Inflammatory macrophage (primary cell): ENCODE measurements at places on chromosomes 5 and 9.

DNA sequence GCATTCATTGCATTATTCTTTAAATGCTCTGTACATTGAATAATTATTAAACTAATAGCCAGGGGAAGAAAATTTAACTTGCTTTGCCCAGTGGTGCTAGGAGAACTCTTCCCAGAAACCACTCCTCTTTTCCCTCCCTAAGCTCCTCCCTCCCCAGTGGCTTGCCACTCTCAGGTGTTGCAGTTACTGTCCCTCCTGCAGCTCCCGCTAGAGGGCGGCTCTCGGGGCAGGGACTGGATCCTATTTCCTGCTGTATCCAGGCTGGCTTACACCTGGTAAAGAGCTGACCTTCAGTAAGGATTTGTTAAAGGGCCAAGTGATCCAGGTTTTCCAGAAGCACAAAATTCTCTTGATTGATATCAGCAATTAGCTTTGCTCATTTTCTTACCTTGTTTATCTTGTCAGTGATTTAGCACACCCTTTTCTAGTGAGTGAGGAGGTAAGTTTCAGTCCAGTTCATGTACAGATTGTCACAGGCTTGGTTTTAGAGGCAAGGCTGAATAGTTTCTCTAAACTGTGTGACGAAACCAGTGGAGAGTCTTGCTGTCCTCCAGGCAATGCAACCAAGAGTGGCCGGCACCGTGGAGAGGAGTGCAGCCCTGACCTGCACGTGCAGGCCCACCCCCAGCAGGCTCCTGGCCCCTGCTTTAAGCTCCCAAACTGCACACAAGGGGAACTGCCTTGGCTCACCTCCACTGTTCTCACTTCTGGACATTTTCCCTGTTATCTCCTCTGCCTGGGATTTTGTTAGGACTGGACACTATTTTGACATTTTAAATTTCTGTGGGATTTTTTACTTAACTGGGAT, 423.8 kb downstream of the SPOCK1 start:
- no peak for DNase-seq

GRCh38 chr5:34886392-34887119, 28.7 kb downstream of the RAD1 start:
- no peak for DNase-seq

GRCh38 chr9:121660876-121661275, 9.4 kb downstream of the DAB2IP start:
- DNase-seq: no peak

DNA sequence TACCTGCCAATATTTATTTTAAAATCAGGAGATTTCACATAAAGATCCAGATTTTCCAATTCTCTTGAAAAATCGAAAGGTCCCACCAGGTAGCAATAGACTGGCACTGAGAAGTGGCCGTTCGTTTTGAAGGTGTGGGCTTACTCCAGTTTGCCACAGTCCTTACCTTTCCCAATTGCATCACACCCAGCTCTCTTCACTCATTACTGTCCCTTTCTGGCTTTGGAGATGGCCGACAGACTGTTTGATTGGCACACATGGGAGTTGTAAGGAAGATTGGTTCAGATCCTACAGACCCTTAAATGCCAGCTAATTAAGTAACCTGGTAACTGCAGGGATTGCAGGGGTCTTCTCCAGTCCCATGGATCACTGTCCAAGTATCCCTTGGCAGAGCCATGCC, 68.7 kb upstream of the LARP1 start:
- DNase-seq: no peak

GRCh38 chr9:136206602-136207275, 1.8 kb upstream of the LHX3 start:
- peak; percentile 4 for DNase-seq

DNA sequence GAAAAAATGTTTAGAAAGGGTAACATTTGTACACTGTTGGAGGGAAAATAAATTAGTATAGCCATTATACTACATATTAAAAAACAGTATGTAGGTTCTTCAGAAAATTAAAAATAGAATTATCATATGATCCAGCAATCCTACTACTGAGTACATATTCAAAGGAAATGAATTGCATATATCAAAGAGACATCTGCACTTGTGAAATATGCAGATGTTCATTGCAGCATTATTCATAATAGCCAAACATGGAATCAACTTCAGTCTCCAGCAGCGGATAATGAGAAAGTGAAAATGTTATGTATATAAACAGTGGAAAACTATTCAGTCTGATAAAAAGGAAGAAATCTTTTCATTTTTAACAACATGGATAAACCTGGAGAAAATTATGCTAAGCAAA, 695.5 kb downstream of the SLCO4C1 start:
- DNase-seq: no peak

- DNase-seq: no peak
Measured at GRCh38 chr9:79639354-79639753, 67.6 kb downstream of the TLE4 start.

DNA sequence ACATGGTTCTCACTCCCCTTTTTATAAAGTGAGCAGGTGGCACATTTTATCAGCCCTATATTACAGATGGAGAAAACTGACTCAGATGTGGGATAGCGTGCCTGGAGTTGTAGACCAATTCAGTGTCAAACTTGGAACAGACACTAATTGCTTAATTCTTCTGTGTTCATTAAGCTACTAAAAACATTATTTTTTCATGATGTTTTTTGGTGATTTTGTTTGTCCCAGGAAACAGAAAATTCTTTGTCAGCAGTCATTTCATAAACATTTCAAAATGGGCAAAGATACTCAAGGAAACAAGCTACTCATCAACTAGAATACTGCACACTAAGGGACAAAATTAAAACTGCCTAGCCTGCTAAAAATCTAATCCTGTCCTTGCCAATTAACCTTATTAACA, 2.2 kb downstream of the ABHD17B start:
- no peak for DNase-seq

- DNase-seq: no peak
Measured at GRCh38 chr5:63570752-63571151, 391.5 kb downstream of the HTR1A start.

GRCh38 chr5:87741881-87742280, 329.2 kb upstream of the CCNH start:
- no peak for DNase-seq

DNA sequence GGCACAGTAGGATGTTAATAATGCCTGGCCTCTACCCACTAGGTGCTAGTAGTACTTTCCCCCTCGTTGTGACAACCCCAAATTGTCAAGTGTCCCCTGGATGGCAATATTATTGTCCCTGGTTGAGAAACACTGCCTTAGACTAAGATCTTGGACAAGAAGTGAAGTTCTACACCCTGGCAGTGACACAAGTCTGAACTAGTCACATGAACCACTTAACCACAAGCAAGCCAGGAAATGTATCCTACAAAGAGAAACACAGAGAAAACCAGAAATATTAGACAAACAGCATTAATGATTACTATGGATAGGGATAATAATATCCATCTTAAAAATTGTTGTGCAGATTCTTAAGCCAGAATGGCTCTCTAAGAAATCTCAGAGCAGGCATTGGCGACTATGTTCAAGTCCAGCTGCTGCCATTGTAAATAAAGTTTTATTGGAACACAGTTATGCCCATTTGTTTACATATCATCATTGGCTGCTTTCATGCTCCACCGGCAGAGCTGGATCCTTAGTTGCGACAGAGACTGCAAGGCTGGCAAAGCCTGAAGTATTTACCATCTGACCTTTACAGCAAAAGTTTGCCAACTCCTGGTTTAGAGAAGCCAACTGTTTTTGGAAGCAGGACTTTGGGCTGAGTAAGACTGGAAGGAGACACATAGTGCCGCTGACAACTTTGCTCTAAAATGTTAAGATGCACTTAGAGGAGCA, 80.8 kb downstream of the NTRK2 start:
- no peak for DNase-seq

- peak; percentile 15 for DNase-seq
Measured at GRCh38 chr5:68749631-68750030, 344.2 kb upstream of the SLC30A5 start.

DNA sequence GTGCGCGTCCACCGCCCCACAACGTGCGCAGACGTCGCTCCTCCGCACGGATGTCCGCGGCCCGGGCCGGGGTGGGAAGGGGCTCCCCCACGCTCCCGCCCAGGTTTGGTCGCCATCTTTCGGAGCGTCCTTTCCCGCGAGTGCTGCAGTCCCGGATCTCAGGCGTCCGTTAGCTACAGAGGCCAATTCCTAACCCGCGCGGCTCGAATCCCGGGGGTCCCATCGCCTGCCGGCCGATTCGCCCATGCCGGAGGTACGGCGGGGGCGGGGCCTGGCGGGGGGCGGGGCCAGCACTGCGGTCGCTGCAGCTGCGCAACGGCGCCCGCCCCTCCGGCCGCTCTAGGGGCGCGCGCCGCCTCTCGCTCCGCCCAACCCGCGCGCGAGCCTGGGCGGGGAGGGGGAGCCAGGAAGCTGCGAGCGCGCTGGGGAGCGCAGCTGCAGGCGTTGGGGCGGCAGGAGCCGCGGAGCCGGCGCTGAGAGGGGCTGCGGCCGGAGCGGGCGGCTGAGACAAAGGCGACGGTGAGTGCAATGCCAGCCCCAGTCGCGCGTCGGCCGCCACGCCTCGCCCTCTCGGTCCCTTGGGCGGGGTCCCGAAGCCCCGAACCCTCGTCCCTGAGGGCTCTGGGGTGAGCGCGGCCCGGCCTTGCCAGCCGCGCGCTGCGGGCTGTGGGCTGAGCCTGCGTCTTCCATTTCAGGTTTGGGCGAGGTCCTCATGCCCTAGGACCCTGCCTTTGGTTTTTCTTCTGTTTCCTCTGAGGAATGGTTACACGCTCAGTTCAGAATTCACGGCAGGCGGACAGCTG, at the start of gene CDC42SE2:
TSS of gene CDC42SE2 (plus strand) at position 406 of the 803 bp plus-strand sequence. CDS start 95,441 bp downstream, outside the sequence.
- peak; percentile 92 for DNase-seq

- DNase-seq: no peak
Measured at GRCh38 chr5:173327948-173328843, at the start of gene STC2. Gene STC2 (minus strand): TSS chr5:173328414. CDS start chr5:173328193, 221 bp downstream.

DNA sequence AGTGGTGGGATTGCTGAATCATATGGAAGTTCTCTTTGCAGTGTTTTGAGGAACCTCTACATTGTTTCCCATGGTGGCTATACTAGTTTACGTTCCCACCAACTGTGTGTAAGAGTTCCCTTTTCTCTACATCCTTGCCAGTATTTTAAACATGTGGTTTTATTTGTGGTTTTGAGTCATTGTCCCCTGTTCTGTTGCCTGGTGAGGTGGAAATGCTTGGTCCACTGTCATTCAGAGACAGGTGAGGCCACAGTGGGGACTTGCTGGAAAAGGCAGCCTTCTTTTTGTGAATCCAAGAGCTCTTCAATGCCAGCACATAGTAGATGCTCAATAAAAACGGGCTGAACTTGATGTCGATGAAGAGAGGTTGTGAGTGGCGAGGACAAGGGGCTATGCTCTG, 44.2 kb downstream of the SH3PXD2B start:
- peak; percentile 87 for DNase-seq

GRCh38 chr5:128633901-128634300, 95.9 kb upstream of the FBN2 start:
- DNase-seq: no peak

DNA sequence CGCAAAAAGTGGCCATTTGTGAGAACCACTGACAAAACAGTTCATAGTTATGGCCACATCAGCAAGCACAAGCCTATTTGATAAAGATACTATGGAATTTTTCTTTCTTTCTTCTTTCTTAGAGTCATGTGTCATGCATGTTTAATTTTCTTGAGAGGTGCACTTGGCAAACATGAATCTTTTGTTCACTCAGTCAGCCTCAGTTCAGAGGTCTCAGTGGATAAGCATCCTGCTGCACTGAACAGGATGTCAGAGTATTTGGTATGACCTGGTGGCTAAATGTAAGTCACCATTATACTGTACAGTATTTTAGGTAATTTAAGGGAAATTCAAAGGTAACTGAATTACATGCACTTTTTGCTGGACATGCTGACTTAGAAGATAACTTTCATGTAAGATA, 5.4 kb downstream of the NNT start:
- DNase-seq: no peak

DNA sequence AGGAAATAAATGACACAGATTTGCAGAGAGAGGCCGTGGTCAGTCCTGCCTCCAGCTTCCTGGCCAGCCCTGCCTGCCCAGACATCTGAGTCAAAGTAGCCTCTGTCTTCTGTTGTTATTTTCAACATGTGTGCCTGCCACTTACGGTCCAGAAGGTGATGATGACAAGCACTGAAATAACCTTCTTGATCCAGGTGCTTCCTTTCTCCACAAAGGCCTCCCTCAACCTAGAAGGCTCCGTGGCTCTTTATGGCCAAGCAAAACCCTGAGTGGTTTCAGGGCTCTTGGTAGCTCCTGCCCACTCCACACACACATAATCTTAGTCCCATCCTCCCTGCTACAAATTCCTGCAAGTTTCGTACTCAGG, 34.1 kb upstream of the SLC6A19 start:
- no peak for DNase-seq
